Naive thymus-derived CD8-positive, alpha-beta T cell (primary cell): ENCODE measurements at places on chromosomes 12 and 14.
A peak's percentile ranks its signal among the peaks of the same experiment; 100 is the strongest.

- no peak for DNase-seq
- no peak overlapping the region for H3K4me3 ChIP-seq
- H3K27me3 ChIP-seq, result no peaks in the 10 kb centered on the region
- no peak overlapping the region for H3K27ac ChIP-seq
Measured at GRCh38 chr12:62697893-62698292, 231.3 kb downstream of the MON2 start.

DNA sequence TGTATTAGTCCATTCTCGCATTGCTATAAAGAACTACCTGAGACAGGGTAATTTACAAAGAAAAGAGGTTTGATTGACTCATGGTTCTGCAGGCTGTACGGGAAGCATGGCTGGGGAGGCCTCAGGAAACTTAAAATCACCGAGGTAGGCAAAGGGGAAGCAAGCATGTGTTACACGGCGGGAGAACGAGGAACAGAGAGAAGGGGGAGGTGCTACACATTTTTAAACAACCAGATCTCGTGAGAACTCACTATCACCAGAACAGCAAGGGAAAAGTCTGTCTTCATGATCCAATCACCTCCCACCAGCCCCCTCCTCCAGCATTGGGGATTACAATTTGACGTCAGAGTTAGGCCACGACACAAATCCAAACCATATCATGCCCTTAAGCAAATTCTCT lies 13.3 kb upstream of the MAX start:
- DNase-seq, result no peak
- no peaks in the 10 kb centered on the region for H3K36me3 ChIP-seq
- H3K4me3 ChIP-seq, result no peak overlapping the region
- no peaks in the 10 kb centered on the region for H3K27me3 ChIP-seq

- H3K4me3 ChIP-seq, result peak overlapping the region; percentile 99
- peak; percentile 91 for DNase-seq
- no peaks in the 10 kb centered on the region for H3K36me3 ChIP-seq
- peaks cover 74% of the 10 kb centered on the region for H3K4me1 ChIP-seq
- H3K27ac ChIP-seq, result peak overlapping the region; percentile 95
- no peaks in the 10 kb centered on the region for H3K27me3 ChIP-seq
Measured at GRCh38 chr12:56129206-56129941, 1.3 kb downstream of the ESYT1 start.

DNA sequence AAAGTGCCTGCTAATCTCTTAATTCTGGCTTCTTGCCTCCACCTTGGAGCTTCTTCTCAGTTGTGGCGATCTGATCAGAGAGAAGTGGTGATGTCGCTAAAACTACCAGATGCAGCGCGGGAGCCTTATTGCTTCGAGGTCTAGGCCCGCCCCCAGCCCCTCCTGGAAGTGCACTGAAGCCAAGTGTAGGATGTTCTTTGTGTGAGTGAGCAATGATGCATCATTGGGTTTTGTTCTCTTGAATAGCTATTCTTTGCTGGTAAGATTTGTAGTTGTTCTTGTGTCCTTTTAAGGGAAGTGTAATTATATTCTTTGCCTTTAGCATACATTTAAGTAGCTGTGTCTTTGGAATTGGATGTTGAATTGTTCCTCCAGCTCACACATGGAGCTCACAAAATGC lies 35.8 kb downstream of the MTHFD1 start:
- peaks cover 93% of the 10 kb centered on the region for H3K36me3 ChIP-seq
- no peak for DNase-seq
- H3K4me1 ChIP-seq, result no peaks in the 10 kb centered on the region
- H3K27me3 ChIP-seq, result no peaks in the 10 kb centered on the region
- no peak overlapping the region for H3K27ac ChIP-seq
- no peak overlapping the region for H3K4me3 ChIP-seq

- H3K27me3 ChIP-seq, result no peaks in the 10 kb centered on the region
- peaks cover 34% of the 10 kb centered on the region for H3K4me1 ChIP-seq
- peak; percentile 74 for DNase-seq
- peak overlapping the region; percentile 69 for H3K4me3 ChIP-seq
Measured at GRCh38 chr14:65927931-65928356, 515.4 kb downstream of the FUT8 start.

DNA sequence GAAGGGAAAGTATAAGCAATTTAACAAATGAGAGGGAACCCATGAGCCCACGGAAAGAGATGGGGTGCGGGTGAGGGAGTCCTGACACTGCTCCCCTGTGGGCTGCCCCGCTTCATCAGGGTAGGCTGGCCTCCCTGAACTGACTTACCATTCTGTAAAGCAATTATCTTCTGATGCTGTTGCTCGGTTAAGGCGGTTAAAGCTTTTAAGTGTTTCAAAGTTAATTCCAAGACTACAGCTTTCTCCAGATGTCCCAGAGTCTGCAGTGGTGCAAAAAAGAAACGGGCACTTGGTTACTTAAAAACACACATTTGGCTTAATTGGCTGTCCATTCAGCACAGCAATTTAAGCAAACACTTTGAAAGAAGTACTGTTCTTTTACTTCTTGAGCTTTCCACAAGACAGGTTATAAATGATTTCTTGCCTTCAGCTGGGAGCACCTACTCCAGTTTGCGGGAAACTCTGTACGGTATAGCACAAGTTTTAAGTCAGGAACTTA lies 1.3 kb downstream of the BHLHE41 start:
- no peak for DNase-seq
- H3K4me1 ChIP-seq, result peaks cover 39% of the 10 kb centered on the region
- no peak overlapping the region for H3K27ac ChIP-seq
- peak overlapping the region; percentile 89 for H3K4me3 ChIP-seq

GRCh38 chr12:107884769-107885694 lies 110.5 kb downstream of the ASCL4 start:
- peak; percentile 17 for DNase-seq
- no peaks in the 10 kb centered on the region for H3K36me3 ChIP-seq
- H3K4me3 ChIP-seq, result no peak overlapping the region
- no peaks in the 10 kb centered on the region for H3K4me1 ChIP-seq
- H3K27ac ChIP-seq, result no peak overlapping the region

- peaks cover 65% of the 10 kb centered on the region for H3K27me3 ChIP-seq
- no peak overlapping the region for H3K4me3 ChIP-seq
- peaks cover 3% of the 10 kb centered on the region for H3K36me3 ChIP-seq
- peaks cover 6% of the 10 kb centered on the region for H3K4me1 ChIP-seq
- no peak overlapping the region for H3K27ac ChIP-seq
Measured at GRCh38 chr14:101457301-101457935, 103.9 kb upstream of the DIO3 start.

DNA sequence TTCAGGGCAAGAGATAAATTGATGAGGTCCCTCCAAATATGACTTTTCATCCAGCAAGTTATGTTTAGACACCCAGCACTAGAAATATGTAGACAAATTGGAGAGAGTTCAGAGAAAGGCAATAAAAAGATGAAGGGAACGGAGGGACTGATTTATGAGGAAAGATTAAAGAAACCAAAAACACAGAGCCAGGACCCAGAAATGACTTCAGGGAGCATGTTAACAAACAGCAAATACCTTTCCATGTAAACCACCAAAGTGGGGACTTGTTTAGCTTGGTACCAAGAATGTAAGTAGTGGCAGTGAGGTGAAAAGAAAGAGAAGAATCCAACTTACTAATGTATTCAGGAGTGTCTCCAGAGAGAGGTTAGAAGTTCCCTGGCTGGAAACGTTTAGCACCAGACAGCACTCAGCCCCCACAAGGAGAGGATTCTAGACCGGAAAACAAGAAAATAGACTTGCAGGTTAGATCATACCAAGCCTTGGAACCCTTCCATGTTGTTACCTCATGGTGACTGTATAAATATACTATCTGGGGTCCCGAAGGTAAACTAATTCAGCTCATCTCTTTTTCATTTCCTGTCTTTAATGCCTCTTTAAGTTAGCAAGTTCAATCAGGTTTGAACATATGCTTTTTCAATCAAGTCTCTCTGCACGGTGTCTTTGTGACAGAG lies 79.2 kb downstream of the TBC1D30 start:
- peaks cover 5% of the 10 kb centered on the region for H3K27me3 ChIP-seq
- H3K4me3 ChIP-seq, result no peak overlapping the region
- no peak overlapping the region for H3K27ac ChIP-seq
- no peak for DNase-seq
- no peaks in the 10 kb centered on the region for H3K4me1 ChIP-seq

GRCh38 chr14:22998329-22999012 lies 11.5 kb downstream of the C14orf93 start:
- no peak overlapping the region for H3K4me3 ChIP-seq
- H3K36me3 ChIP-seq, result no peaks in the 10 kb centered on the region
- no peaks in the 10 kb centered on the region for H3K27me3 ChIP-seq
- no peaks in the 10 kb centered on the region for H3K4me1 ChIP-seq
- no peak overlapping the region for H3K27ac ChIP-seq

GRCh38 chr14:42802346-42802745 lies 1195.7 kb downstream of the LRFN5 start:
- no peak overlapping the region for H3K4me3 ChIP-seq
- no peak overlapping the region for H3K27ac ChIP-seq
- no peaks in the 10 kb centered on the region for H3K27me3 ChIP-seq
- no peak for DNase-seq
- H3K36me3 ChIP-seq, result no peaks in the 10 kb centered on the region

GRCh38 chr14:98014851-98015615 lies 1217.9 kb downstream of the VRK1 start:
- peak overlapping the region; percentile 35 for H3K27ac ChIP-seq
- no peak overlapping the region for H3K4me3 ChIP-seq
- no peaks in the 10 kb centered on the region for H3K27me3 ChIP-seq

DNA sequence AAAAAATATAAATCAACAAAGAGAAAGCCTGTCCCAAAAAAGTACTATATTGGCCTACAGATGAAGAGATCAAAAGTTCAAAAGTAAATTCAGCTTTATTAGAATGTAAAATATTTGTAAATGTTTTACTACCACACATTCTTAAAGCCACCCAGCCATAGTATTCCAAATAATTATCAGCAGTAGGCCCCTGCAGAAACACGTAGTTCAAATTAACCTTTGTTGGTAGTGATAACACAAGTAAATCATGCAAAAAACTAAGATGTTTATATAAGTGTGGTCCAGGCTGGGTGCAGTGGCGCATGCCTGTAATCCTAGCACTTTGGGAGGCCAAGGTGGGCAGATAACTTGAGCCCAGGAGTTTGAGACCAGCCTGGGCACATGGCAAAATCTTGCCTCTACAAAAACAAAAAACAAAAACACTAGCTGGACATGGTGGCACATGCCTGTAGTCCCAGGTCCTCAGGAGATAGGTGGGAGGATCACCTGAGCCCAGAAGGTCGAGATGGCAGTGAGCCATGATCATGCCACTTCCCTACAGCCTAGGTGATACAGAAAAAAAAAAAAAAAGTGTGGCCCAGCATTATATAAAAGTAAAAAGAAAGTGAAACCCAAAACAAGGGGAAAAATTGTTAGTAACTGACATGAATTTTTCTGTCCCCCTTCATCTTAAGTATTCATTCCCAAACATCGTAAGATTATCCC lies 17.9 kb downstream of the SPTLC2 start:
- peak overlapping the region; percentile 90 for H3K27ac ChIP-seq
- no peaks in the 10 kb centered on the region for H3K36me3 ChIP-seq
- DNase-seq, result peak; percentile 5
- peak overlapping the region; percentile 63 for H3K4me3 ChIP-seq
- no peaks in the 10 kb centered on the region for H3K27me3 ChIP-seq

- no peaks in the 10 kb centered on the region for H3K27me3 ChIP-seq
- no peaks in the 10 kb centered on the region for H3K36me3 ChIP-seq
- no peak overlapping the region for H3K27ac ChIP-seq
- no peaks in the 10 kb centered on the region for H3K4me1 ChIP-seq
Measured at GRCh38 chr14:88470542-88471440, 84.0 kb downstream of the PTPN21 start.

GRCh38 chr12:48263617-48264016 lies 60.5 kb upstream of the OR10AD1 start:
- no peak for DNase-seq
- no peak overlapping the region for H3K27ac ChIP-seq
- no peak overlapping the region for H3K4me3 ChIP-seq
- H3K4me1 ChIP-seq, result peaks cover 5% of the 10 kb centered on the region
- H3K36me3 ChIP-seq, result no peaks in the 10 kb centered on the region

DNA sequence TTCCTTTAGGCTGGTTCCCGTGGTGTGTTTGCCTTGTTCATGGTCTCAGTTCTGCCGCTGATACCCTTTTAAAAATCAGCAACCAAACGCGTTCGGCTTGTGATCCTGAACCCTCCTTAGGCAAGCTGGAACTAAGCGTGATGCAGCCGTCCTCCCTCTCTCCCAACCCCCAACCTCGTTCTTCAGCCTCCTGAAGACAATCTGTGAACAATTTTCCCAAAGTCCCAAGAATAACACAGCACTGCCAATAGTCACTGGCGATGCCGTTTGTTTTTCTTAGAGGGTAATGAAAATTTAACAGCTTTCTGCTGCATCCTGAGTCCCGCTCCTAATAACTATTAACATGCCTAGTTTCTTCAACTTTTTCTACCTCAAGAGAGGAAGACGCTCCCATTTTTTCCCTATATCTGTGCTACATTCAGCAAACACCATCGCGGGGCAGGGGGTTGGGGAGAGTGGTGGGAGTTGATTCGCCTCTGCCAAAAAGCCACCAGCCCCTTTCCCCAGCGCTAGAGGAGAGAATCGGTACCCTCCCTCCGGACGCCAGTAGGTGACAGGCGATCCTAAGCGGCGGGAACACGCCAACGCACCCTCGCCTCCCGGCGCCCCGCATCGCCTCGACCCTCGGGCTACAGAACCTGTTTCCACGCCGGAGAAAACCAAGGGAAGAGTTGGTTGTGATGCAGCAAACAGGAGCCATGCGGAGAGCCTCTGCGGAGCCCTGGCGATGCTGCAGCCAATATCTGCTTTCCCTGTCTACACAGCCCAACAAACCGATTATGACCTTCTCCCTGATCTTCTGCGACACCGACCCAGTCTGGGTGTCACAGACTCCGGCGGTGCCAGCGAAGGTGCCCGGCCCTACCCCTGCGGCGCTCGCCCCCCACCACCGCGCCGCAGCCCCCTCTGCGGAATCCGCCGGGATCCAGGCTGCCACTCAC lies 752 bp downstream of the PRICKLE1 start:
- no peak overlapping the region for H3K27ac ChIP-seq
- peaks cover 3% of the 10 kb centered on the region for H3K36me3 ChIP-seq
- no peak for DNase-seq
- peak overlapping the region; percentile 43 for H3K4me3 ChIP-seq
- H3K27me3 ChIP-seq, result peaks cover 32% of the 10 kb centered on the region

- no peak for DNase-seq
- H3K36me3 ChIP-seq, result no peaks in the 10 kb centered on the region
- no peaks in the 10 kb centered on the region for H3K27me3 ChIP-seq
- H3K4me3 ChIP-seq, result no peak overlapping the region
- no peak overlapping the region for H3K27ac ChIP-seq
Measured at GRCh38 chr14:85607651-85608081, 77.7 kb downstream of the FLRT2 start.
